ENCODE measurements at places on chromosomes 2 and 18. TPM values are rescaled to one million over a fixed set of nuclear protein-coding genes. Genes with fewer than 3 reads are reported as not detected.

GRCh38 chr2:20632446-20632990, 18.4 kb downstream of the HS1BP3 start:
- DNase-seq: no peak

DNA sequence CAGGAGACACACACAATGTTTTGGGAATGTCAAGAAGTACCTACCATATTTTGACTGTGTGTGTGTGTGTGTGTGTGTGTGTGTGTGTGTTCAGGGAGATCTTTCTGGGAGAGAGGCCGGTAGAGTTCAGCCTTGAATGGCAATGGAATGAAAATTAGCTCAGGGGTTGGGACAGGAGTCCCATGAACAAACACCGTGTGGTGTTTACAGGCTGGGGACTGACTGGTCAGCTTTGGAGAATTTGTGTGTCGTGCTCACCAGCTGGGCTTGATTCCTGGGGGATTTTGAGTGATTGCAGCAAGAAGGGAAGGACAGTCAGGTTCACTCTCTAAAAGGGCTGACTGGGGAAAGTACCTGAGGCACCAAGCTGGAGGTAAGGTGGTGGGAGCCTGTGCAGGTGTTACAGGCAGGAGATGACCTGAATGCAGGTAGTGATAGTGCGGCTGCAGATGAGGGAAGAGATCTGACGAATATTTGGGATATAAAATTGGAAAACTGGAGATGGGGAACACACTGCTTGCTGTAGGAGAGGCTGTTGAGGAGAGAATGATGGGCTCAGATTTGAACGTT, 2.5 kb upstream of the ADNP2 start:
- DNase-seq: no peak

GRCh38 chr2:173764094-173764493, 201.1 kb downstream of the SP3 start:
- no peak for DNase-seq

- DNase-seq: no peak
Measured at GRCh38 chr2:70753902-70754301, 14.1 kb downstream of the ADD2 start.

- no peak for DNase-seq
Measured at GRCh38 chr2:9071584-9072124, 68.2 kb upstream of the MBOAT2 start.

DNA sequence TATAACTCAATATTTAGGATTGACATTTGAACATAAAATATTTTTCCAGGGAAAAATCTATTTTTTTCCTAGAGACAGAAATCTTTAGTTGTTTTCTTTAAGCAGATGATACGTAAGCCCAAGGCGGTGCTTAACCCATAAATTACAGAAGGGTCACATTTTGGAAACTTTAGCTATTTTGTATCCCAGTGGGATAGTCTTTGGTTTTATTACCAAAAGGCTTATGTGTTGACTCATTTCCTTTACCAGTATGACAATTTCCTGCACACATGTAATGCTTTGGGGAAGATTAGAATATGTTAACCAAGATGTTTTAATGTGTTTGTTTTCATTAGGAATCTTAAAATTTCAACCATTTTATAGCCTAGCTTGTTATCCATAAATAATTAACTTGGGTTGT, 24.8 kb downstream of the DYNC1I2 start:
- DNase-seq: no peak

GRCh38 chr2:235661167-235661937, 167.5 kb downstream of the AGAP1 start:
- DNase-seq: no peak

GRCh38 chr2:61018318-61018755, 282 bp upstream of the PUS10 start:
- DNase-seq: no peak

DNA sequence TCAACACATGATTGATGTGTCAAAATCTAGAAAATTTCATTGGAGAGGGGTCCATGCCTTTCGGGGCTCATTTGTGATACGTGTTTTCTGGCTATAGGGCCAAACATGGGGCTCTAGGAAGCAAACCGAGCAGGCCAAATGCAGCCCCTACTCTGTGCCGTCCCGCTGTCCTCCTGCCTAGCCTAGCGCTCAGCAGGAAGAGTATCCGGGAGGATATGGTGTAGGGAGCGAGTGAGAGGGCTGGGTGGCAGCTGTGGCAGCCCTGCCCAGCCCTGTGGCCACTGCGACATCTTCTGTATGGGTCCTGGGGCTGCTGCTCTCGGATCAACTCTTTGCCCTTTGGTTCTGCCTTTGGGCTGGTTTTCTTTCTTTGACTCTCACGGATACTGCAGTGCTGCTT, 120.1 kb upstream of the MAP3K20 start:
- DNase-seq: no peak

DNA sequence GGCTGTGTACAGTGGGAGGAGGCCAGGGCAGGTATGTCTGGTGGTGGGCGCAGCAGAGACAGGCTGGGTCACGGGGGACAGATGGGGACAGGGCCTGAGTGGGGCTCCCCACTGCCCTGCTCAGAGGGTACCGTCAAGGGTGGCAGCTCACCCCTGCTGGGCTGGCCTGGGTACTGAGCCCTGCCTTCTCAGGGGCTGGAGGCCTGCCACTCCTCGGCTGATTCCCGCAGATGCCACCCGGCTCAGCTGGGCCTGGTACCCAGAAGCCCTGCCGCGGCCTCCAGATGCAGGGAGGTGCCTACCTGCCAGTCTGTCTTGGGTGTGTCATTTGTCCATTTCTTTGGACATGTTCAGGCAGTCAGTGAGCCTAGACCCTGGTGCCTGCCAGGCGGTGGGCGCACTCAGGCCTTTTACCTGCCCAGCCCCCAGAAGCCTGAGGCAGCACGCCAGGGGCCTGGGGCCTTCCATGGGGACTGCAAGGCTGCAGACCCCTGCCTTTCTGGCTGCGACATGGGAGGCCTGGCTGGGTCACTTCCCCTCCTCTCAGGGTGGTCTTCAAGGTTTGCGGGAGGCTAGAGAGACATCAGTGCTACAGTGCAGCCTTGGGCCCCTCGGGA, 3.3 kb downstream of the SNORC start:
- no peak for DNase-seq

DNA sequence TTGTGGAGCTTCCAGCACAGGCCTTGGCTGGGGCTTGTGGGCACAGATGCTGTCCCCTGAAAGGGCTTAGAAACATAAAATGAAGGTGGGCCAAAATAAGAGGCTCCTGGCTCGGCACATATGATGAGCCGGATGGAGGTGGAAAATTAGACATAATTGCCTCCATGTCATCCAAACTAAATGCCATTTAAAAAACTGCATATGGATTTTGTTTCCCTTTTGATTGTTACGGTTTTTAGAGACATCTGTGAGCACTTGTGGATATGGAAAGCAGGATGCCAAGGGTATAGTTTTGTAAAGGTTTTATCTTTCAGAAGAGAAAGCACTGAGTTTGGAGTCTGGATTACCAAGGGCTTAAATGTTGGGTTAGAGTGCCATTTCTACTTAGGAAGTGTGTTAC, 498.3 kb downstream of the RIT2 start:
- no peak for DNase-seq

DNA sequence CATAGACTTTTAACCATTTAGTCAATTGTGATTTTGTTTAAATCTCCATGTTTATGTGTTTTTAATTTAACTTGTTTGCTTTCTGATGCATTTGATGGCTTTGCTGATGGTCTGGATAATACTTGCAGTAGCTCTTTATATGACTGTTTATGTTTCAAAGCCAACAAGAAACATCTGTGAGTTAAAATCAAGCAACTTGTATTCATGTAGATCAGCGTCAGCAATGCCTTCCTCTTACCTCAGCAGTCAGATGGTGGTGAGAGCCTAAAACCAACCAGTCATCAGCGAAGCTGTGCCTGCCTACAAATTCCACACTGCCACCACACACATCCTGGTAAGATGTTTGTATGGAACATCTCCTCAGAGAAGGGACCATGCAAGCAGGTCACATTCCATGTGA, 231.9 kb downstream of the PTGR3 start:
- no peak for DNase-seq

DNA sequence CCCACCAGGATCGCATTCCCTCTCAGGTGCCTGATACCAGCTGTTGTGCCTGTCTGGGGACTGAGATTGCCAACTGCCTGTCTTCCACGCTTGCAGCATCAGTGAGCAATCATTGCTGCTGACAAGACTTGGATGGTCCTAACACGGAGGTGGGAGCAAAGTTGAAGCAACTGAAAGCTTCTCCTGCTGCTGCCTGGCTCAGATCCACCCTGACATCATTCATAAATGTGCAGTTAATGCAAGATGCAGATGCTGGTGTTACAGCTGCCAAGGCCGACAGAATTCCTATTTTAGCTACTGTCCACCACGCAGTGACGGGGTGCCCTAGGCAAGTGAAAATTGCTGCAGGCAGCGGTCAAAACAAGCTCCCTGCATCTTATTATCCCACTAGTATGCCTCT, 131.4 kb downstream of the VWC2L start:
- DNase-seq: no peak

DNA sequence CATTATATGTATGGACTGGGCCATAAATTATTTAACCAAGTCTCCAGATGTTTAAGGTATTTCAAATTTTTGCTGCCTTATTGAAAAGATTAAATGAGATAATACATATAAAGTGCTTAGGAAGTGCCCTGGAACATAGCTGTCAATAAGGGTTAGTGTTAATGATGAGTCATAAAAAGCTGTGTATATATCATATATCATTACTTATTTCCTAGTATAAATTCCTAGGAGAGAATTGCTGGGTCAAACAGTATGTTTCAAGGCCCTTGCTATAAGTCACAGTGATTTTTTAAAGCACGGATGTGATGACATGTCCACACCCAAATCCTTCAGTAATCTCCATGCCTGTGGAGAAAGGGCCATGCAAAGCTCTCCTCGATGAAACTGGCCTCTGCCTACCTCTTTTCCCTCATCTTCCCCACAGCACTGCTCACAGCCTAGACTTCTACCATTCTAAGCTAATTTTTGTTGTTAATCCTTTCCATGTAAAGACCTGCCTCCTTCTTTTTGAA, 8.5 kb downstream of the ZNF2 start:
- no peak for DNase-seq

- no peak for DNase-seq
Measured at GRCh38 chr2:174673440-174673839, 75.8 kb upstream of the WIPF1 start.

- no peak for DNase-seq
Measured at GRCh38 chr2:114488841-114489530, 46.5 kb downstream of the DPP10 start.

GRCh38 chr2:10544252-10544651, 96.1 kb upstream of the ODC1 start:
- no peak for DNase-seq

- no peak for DNase-seq
Measured at GRCh38 chr18:71301596-71301995, 1012.8 kb downstream of the SOCS6 start.

GRCh38 chr18:8549254-8549757, 59.9 kb upstream of the RAB12 start:
- no peak for DNase-seq

GRCh38 chr18:8264861-8265411, 344.3 kb upstream of the RAB12 start:
- no peak for DNase-seq

GRCh38 chr2:30565851-30566358, 118.9 kb downstream of the LCLAT1 start:
- no peak for DNase-seq

- no peak for DNase-seq
Measured at GRCh38 chr2:23412556-23413155, 27.7 kb downstream of the KLHL29 start.

- no peak for DNase-seq
Measured at GRCh38 chr2:219496825-219497494, 1.7 kb upstream of the GMPPA start.

GRCh38 chr18:13415736-13416135, 197.2 kb downstream of the LDLRAD4 start:
- no peak for DNase-seq

DNA sequence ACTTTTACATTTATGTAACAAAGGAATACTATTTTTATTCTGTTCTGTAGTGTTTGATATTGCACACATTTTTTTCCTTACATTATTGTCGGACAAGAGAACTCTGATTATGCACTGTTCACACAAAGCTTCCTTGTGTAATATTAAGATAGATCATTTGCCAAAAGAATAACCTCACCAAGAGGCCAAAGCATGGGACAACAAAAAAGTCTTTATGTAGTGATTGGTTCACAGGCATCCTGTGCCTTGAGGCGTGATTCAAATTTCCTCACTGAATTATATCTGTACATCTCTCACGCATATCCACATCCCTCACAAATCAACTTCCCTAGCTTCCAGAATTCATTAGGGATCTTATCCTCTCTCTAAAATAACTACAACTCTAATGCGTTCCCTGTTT, 642.7 kb downstream of the NR4A2 start:
- DNase-seq: no peak

DNA sequence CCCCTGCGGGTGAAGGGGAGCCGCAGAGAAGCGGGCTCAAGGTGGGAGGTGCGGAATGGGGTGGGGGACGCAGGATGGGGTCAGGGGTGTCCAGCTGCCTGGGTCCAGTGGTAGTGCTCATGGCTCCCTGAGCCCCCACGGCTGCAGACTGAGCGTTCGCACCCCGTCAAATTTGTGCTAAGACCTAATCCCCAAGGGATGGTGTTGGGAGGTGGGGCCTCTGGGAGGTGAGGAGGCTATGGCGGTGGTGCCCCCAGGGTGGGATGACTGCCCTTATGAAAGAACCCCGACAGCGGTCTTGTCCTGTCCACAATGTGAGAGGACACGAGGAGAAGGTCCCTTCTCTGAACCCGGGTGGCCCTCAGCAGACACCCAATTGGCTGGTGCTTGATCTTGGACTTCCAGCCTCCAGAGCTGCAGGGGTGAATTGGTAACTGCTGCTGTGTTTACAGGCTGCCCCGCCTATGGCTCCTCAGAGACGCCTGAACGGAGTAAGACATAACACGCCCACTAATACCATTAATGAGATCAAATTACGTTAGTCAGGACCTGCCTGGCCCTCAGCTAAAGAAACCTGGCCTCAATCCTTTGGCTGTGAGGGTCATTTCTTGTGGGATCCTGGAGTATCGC, 42.6 kb downstream of the PXDN start:
- DNase-seq: no peak

DNA sequence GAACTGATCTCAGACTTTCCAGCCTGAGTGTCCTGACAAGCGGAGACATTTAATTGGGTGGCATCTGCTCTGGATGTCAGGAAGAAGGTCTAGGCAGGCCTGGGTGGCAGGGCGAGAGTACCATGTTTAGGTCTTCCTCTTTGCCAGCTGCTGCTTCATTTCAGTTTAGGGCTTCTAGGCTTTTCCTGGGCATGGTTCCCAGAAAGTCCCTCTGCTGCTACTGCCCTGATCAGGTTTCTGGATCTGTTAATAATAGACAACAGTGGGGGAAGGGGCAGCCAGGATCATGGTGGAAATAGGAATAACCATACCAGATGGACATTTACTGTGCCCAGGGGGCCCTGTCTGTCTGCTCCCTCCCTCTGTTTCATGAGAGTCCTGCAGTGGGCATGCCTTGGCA, 2.3 kb upstream of the PLCD4 start:
- peak; percentile 10 for DNase-seq

Gene ARHGEF33
- total RNA-seq: 0.46 TPM

Gene FASTKD2
- total RNA-seq: 35.8 TPM

Gene SERPINB7
- 3.1 TPM for total RNA-seq

Gene LTBP1
- total RNA-seq: 39.5 TPM

Gene SMAD4
- total RNA-seq: 91.9 TPM

Gene NAT8
- not detected for total RNA-seq

Gene SERPINB2
- 3.3 TPM for total RNA-seq

Gene GBX2
- 0.84 TPM for total RNA-seq

Gene EPAS1
- 134 TPM for total RNA-seq
